ENCODE measurements at places on chromosomes 1 and 21.

- DNase-seq: no peak
Observed at GRCh38 chr1:42340093-42340492, 5.1 kb upstream of the FOXJ3 start.

DNA sequence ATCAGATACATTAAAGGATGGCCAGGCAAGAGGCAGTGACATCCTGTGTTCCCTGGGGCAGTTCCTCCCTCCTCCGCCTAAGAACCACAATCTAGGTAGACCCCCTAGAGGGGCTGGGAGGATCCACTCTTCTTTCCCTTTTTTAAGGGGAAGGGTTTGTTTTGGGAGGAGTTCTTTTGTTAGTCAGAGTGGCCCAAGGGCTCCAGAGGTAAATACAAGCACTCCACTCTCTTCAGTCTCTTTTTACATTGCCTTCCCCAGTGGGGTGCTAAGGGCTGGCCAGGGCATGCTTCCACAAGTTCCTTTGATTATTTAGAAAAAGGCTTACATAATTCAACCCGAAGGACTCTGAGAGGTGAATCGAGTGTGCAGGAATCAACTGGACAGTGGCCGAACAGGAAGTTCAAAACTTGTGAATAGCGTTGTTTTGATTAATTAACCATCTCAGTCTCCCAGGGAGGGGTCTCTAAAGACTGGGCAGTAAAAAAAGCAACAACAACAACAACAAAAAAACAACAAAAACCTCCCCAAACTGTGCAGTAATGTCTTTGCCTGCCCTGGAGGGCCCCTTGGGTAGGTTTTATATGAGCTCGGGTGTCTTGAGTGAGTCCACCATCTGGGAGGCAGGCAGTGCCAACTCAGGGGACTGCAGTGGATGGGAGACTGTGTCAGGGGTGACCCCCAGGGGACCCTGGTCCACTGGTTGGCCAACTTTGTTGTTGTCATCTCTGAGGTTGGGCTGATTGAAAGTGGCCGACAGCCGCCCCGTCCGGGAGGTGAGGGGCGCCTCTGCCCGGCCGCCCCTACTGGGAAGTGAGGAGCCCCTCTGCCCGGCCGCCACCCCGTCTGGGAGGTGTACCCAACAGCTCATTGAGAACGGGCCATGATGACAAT, 33.2 kb upstream of the ENO1 start:
- DNase-seq: no peak

DNA sequence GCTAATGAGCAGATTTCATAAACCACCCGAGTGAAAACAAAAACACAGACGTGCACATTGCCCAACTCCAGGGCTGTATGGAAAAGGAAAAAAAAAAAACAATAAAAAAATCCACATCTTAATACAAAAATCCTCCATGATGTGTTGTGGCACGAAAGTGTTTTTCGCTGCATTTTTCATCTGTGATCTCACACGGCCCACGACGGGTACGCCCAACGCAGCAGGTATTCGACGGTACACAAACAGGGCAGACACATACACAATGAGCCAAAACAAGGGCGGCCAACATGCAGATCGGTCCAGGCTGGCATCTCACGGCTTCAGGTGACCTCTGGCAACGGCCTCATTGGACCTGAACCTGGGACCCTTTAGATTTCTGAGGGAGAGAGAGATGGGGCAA, 31.1 kb downstream of the CASZ1 start:
- no peak for DNase-seq

GRCh38 chr21:37783016-37783415, 133.2 kb downstream of the KCNJ6 start:
- DNase-seq: peak; percentile 69

DNA sequence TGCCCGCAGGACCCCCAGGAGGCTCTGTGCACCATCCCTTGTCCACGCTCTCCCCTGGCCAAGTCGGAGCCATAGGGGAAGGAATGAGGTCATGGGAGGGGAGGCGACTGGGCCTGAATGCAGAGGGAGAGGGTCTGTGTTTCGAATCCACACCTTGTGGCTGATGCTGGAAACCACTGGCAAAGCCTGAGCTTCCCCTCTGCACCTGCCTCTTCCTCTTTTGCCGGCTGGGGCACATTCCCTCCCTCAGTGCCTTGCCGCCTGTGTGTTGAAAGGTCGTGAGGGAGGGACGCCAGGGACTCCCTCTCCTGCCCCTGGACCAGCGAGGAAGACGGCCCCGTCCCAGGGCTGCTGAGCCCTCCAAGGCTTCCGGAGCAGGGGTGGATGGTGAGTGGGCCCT, 27.3 kb downstream of the PRDM16 start:
- no peak for DNase-seq

- no peak for DNase-seq
Observed at GRCh38 chr1:1598720-1599029, 1.3 kb downstream of the FNDC10 start.

GRCh38 chr21:38266732-38267131, 9.9 kb downstream of the KCNJ15 start:
- peak; percentile 83 for DNase-seq

- no peak for DNase-seq
Observed at GRCh38 chr1:46719689-46720088, 775 bp upstream of the EFCAB14 start.

- DNase-seq: no peak
Observed at GRCh38 chr1:171881442-171881841, 40.1 kb downstream of the DNM3 start.

DNA sequence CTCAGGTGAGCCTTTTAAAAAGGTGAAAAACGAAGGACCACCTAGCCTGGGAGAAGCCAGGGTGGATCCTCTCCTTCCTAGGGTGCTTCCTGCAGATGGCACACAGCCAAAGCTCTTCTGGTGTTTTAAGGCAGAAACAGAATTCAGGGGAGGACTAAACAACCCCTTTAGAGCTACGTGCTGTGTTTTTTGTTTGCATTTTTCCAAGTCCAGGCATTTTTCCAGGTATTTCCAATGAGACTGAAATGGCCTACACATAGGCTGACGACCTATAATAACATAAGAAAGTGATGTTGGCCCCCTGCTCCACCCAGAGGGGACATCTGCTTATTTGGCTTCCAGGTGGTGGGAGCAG, 83.8 kb downstream of the CAPZB start:
- DNase-seq: no peak

DNA sequence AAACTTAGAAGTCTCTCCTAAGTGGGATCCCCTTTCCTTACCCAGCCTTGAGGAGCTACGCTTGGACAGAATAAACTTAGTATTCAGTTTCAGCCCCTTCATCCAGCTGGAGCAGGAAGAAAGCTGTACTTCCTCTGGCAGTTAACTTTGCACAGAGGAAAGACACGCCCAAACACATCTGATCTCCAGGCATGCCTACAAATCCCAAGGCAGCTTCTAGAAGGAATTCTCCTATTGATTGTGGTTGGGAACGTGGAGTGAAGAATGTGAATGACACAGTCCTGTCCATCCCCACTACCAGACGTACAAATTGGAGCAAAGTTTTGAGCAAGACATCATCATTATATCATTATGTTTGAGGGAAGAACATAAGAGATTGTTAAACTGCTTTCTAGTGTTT, 6.6 kb upstream of the AK4 start:
- DNase-seq: peak; percentile 73

GRCh38 chr1:84823511-84823910, 69.5 kb downstream of the LPAR3 start:
- DNase-seq: no peak

DNA sequence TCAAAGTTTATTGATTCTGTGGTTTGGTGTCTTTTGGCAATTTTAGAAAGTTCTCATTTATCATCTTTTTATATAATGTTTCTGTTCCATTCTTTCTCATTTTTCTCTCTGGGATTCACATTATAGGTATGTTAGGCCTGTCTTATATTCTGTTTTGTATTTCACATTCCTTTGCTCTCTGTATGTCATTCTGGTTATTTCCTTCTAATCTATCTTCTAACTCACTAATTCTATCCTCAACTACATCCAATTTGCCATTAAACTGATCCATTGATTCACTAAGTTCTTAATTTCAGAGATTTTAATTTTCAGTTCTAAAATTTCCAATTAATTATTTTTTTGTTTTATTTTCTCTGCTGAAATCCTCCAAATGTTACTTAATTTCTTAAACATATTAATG, 234.8 kb downstream of the FOXD2 start:
- no peak for DNase-seq

DNA sequence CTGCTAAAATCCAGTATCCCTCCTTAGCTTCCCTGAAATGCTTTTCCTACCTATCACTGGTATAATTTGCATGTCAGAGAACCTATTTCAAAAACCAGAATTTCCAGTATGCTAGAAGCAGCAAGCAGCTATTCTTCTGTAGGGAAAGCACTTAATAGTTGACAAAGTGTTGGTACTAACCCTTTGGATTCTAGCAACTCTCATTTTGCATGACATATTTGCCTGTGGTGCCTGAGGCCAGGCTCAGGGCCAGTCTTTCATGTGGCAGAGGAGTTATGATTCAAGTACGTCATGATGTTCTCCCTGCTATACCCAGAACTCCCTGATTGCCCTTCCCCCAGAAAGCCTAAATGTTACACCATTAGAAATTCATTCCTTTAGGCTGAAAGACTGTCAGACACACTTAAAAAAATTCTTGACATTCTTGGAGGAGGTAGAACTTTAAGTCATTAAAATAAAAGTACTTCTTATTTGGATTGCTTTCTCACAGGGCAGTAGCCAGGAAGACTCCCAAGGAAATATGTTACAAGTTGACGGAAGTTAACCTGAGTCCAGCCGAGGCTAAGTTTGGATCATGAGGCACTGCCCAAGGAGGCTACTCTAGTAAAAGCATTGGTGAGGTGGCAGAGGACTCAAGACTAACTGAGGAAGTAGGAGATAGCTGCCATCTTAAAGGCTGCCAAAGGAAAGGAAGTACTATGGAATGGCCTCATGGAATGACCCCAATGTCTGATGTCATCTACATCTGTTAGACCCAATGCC, 298.4 kb upstream of the SPAG17 start:
- peak; percentile 31 for DNase-seq

DNA sequence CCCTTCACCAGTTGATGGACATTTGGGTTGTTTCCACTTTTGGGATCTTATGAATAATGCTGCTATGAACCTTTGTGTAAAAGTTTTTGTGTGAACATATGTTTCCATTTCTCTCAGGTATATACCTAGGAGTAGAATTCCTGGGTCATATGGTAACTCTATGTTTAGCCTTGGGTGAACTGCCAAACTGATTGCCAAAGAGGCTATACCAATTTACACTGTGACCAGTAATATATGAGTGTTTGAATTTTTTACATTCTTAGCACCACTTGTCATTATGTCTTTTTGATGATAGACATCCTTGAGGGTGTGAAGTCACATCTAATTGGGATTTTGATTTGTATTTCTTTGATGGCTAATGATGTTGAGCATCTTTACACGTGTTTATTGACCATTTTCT, 290.1 kb downstream of the DUSP10 start:
- peak; percentile 29 for DNase-seq

DNA sequence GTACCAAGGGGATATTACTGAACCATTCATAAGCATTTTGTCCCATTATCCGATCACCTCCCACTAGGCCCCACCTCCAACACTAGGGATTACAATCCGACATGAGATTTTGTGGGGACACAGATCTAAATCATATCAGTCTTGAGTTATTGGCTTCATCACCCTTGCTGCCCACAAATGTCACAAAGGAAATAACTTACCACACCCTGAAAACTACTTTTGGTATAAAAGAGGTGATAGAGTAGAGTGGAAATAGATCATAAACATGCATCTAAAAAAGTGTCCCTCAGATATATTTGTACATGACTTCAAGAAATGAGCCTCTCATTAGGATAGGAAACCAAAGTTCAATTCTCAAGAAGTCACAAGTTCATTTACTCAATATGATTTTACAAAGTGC, 22.6 kb upstream of the FCRL3 start:
- DNase-seq: no peak

- DNase-seq: no peak
Observed at GRCh38 chr1:29527314-29528004, 291.1 kb downstream of the PTPRU start.

DNA sequence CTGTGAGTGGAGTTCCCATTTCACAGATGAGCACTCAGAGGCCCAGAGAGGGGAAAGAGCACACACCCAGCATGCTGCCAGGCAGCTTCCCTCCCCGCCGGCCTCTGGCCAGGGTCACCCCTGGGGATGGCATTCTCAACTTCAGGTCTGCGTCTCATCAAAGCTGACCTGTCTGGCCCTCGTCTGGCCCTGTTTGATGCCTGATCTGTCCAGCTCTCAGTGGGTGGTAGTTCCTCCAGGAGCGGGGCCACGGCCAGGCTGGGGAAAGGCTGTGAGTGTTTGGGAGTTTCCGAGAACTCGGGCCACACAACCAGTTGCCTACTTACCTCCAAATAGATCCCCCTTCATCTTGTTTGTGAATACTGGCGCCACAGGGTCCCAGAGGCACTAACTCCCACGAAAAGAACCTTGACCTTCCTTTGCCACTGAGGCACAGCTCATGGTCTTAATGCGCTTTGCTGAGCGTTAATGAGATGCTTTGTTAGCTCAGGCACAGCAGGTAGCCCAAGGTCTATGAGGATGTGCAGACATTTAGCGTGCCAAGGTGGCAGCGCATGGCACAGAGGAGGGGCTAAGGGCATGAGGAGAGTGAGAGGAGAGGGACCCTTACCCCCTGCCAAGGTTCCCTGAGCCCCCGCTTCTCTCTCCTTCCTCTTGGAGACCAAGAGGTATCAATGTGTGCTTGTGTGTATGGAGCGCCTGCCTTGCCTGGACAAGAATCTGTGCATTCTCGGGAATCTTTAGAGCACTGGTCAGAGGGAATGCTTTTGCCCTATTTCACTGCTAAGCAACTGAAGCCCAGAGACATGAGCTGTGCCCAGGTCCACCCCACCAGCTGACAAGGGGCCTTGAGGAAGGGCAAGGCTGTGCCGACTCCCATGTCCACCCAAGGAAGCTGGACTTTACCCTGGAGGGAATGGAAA, 61.2 kb downstream of the DISP3 start:
- DNase-seq: no peak

DNA sequence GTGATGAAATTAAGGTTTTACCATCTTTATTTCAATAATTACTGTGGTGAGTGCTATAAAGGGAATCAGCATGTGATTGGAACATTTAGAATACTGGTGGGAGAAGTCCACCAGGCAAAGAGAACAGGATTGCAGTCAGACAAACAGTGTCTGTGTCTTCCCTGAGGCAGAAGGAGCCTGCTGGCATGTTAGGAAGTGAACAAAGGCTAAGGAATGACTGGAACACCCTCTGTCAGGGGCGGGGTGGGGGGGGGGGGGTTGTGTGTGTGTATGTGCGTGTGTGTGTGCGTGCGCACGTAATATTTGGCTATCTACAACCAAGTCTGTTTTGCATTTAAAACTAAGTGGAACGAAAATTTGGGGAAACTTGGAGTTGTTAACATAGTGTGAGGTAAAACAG, 30.2 kb downstream of the SRRM1 start:
- DNase-seq: peak; percentile 36

- DNase-seq: no peak
Observed at GRCh38 chr1:152817309-152817708, 5.5 kb downstream of the LCE1B start.

- DNase-seq: no peak
Observed at GRCh38 chr1:2210084-2210653, 15.6 kb upstream of the FAAP20 start.

- no peak for DNase-seq
Observed at GRCh38 chr21:42569732-42570301, 56.2 kb downstream of the SLC37A1 start.

Data from fibroblast of skin of right biceps (primary cell).